ENCODE measurements at places on chromosomes 12 and 14.
A peak's percentile ranks its signal among the peaks of the same experiment; 100 is the strongest.

GRCh38 chr14:28952666-28953065 lies 186.1 kb downstream of the FOXG1 start:
- no peak for DNase-seq

- peak; percentile 8 for DNase-seq
Measured at GRCh38 chr12:43957732-43958372, 122.0 kb downstream of the TMEM117 start.

DNA sequence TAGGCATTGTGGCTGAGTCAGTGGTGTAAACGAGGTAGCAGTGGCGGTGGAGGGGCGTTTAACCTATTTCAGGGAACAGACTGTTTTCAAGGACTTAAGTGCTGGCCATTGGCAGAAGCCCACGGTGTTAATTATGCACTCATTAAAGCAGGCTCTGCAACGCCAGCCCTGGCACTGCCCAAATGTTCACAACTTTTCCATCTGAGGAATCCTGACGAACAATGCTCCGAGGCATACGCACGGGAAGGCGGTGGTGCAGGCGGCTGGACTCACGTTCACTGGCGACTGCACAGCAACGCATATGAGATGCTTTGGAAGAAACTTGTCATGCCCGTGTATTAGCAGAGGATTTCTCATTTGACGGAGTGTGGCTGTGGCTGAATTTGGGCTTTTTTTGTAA lies 70.6 kb upstream of the SLC24A4 start:
- no peak for DNase-seq

DNA sequence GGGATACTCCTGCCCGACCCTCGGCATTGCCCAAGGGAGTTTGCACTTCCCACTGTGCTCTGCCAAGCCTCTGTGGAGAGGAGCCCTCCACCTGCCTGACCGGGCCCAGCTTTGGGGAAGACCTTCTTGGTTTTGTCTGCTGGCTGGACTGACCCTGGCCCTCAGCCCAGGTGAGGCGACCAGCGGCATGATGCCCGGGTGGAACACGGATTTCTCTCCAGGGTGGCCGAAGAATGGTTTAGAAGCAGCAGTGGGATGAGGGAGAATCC lies 15.6 kb downstream of the ZBTB42 start:
- DNase-seq: no peak

- DNase-seq: no peak
Measured at GRCh38 chr12:13316587-13317246, 120.2 kb downstream of the EMP1 start.

- DNase-seq: no peak
Measured at GRCh38 chr14:90675399-90675798, 140.8 kb downstream of the TTC7B start.

GRCh38 chr14:89753828-89754412 lies 200.6 kb downstream of the EFCAB11 start:
- no peak for DNase-seq

DNA sequence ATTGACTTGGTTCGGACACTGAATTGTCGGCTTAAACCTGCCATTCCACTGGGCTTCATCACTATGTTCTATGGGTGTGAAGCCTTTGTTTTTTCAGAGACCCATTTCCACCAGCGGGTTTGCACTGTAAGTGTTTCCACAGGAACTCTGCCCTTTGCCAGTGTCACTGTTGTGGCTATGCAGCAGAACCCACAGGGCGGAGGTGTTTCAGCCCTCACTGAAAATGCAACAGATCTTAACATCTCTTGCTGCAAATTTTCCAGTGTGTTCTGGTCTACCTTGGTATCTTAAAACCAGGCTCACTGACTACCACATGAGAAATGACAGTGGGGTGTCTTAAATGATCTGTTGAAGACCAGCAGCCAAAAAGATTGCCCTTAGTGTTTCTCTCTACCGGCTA lies 21.1 kb downstream of the PRKCH start:
- DNase-seq: peak; percentile 74

DNA sequence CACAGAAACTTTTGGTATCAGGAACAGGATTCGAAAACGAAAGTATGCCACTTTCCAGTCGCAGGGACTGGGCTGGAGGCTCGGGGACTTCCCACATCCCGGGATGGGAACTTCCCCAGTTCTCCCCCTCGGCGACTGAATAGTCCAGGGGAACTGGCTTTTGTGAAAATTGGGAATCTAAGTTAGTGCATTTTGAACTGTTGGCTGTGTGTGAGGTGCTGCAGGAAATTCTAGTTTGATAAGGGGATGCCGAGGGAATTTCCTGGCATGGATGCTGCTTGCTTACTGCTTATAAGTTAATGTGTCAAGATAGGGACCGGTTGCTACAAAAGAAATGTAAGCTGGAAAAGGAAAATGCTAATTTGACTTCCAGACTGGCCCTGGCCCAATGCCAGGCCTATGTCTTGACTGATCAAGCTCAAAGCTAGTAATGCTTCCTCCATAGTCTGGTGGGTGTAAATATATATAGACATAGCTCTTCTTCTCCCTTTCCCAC lies 73.4 kb upstream of the EIF5 start:
- DNase-seq: no peak

- DNase-seq: no peak
Measured at GRCh38 chr12:28699029-28699428, 450.0 kb upstream of the FAR2 start.

DNA sequence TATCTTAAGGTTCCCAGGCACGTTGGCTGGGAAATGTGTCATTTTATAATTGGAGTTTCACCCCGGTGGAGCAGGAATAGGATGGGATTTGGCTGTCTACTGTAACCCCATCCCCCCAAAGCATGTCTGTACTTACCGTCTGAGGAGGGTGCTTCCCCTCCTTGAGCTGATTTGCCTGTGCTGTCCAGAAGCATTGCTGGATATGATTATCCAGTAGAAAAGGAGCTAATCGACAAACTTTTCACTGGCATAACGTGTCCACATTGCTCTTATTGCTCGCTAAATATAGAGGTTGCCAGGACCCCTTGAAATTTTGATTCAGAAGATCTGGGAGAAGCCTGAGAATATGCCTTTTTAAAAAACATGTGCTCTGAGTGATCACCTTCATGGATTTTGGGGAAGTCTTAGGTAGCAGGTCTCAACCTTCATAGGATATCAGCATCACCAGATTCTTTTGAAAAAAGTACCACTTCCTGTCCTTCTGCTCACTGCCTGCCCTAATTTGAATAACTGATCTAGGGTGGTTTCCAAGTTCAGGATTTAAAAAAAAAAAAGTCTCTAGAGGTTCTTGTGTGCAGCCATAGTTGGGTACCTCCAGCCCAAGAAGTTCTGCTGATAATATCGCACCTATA lies 80.4 kb upstream of the KCNA1 start:
- no peak for DNase-seq

DNA sequence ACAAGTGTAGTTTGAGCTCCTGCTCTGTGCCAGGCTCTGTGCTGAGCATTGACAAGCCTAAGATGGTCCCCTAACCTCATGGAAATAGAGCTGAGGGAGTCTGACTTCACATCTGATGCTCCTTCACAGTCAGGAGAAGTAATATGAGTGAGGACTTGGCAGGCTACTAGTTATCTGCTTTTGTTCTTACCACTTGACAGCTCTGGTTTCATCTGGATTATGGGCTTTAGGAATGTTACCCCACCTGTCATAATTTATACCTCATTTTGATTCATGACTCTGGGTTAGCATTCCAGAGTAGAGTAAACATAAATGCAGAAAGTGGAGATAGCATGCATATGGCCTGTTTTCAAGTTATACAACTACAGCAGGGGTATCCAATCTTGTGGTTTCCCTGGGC lies 40.5 kb downstream of the ATP6V1D start:
- DNase-seq: no peak

DNA sequence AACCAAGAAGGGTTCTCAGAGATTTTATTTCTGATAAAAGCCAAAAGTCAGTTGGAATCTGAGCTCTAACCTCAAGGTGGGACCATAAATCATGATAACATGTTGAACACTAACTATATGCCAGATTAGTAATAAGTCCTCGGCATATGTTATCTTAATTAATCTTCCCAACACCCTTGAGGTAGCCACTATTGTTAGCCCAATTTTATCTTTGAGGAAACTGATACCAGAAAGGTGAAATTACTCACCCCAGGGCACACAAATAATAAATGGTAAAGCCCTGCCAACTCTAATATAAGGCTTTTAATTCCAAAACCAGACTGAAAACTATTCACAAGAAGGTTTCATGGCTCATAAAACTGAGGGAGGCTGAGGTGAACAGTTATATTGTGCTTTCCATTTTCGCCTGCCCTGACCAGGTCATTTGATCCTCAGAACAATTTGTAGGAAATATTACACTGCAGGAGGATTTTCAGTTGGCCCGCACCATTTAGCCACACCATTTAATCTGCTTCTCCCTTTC lies 16.1 kb upstream of the NUAK1 start:
- DNase-seq: no peak

DNA sequence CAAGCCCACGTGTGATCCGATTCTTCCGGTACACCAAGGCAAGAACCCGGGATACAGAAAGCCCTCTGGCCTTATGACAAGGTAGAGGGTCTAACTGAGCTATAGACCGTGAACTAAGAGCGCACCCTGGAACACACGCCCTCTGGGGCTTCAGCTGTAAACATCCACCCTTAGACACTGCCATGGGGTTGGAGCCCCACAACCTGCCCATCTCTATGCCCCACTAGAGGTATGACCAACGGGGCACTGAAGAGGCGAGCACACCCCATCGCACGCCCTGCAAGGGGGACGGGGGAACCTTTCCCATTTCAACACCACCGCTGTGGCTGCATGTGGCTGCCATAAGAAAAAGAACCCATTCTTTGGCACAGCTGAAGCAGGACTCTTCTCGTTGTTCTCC lies 1206.0 kb upstream of the TMEM132C start:
- no peak for DNase-seq

- no peak for DNase-seq
Measured at GRCh38 chr14:46464341-46464740, 187.2 kb downstream of the RPL10L start.

GRCh38 chr14:37318938-37319337 lies 121.2 kb downstream of the MIPOL1 start:
- no peak for DNase-seq

DNA sequence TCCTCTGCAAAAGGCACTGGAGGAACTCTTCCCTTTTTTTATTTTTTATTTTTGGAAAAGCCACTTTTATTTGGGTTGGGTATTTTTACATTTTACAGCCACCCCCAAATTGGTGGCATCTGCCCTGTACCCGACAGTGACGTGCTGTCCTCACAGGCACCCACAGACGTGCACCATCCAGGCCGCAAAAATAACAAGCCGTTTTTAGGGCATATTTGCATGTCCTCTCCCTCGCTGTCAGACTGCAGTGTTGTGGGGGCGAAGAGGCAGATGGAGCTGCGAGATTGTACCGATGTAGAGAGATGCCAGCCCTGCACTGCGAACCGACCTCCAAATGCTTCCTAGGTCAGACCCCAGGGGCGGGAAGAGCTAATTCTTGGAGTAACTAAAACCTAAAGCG lies 12.2 kb downstream of the JDP2 start:
- DNase-seq: no peak

GRCh38 chr12:79527473-79527872 lies 163.3 kb downstream of the PAWR start:
- no peak for DNase-seq

- no peak for DNase-seq
Measured at GRCh38 chr12:72230589-72230988, 41.6 kb upstream of the TRHDE start.

- no peak for DNase-seq
Measured at GRCh38 chr14:69658664-69659261, 47.4 kb downstream of the SUSD6 start.

DNA sequence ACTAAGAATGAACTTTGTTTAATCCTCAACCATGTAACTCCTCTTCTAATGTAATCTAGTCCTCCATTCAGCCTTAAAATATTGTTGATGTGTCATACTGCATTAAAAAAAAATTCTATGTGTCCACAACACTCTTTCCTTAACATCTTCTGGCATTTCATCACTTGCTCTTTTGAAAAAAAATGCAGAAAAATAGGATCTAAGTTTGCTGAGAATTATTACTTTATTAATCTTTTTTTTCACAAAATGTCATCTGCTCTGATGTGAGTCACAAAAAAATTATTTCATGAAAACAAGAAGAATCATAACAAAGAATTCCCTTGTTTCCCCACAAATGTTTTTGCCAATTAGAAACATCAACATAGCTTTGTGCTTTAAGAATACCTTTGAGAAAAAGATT lies 410.1 kb upstream of the MGAT4C start:
- DNase-seq: no peak

GRCh38 chr12:22285846-22286245 lies 48.7 kb downstream of the ST8SIA1 start:
- no peak for DNase-seq

- no peak for DNase-seq
Measured at GRCh38 chr12:76002598-76003354, 28.8 kb downstream of the PHLDA1 start.

DNA sequence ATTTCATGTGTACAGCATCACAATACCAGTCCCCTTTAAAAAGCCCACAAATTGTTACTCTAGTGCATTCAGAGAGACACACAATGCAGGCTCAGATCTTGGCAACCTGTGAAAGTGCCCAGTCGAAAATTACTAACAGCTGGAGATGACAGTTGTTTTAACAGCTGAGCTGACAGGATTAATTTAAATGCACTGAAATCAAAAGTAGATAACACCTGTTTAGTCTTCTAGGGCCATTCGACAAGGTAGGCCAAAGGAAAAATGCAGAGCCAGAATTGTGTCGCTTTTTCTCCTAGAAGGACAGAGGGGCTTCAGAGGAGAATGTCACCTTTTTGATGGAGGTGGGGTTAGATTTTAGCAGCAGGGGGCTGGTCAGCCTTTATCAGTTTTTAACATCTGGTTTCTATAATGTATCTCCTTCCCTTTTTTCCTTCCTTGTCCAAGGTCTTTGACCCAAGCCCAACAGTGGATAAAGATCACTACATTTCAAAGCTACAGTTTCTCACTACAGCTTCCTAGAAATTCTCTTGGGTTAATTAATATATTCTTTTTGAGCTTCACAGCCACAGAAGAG lies 139.1 kb downstream of the SOX5 start:
- DNase-seq: no peak

- DNase-seq: no peak
Measured at GRCh38 chr12:79916826-79917225, 18.1 kb downstream of the PPP1R12A start.

- no peak for DNase-seq
Measured at GRCh38 chr12:7151532-7151931, 21.4 kb downstream of the CLSTN3 start.

DNA sequence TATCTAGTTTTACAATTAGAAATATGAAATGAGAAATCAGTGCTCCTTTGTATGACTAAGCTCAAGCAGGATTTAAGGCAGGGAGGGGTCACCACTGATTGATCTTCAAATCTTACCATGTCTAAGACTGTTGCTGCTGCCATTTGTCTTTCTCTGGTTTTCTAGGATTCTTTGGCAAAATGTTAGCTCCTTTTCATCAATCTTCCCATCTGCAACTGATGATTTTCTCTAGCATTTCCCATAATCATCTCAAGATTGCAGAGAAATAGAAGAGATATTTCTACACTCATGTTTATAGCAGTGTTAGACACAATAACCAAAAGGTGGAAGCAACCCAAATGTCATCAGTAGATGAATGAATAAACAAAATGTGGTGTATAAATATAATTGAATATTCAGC lies 175.0 kb downstream of the RAD51B start:
- DNase-seq: no peak
